ENCODE measurements at places on chromosomes 7 and 10.

- DNase-seq = no peak
These were observed 434.4 kb downstream of the AUTS2 start for GRCh38 chr7:70032649-70033048.

DNA sequence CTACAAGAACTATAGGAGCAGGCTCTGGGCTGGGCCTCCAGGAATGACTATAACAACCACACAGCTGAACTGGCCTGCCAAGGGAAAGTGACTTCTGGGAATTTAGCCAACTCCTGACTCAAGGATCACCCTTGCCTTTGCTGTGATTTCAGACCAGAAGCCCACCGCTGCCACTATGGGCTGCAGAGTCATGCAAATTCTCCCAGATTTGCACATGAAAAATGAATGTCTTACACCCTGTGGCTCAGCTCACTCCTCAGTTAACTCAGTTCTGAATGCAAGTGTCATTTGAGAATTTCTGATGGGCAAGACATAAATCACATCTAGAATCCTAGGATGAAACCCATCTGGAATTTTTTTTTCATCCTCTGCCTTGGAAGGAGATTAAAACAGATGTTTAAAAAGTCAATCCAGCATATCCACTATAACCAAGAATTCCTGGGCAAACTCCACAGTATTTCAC lies 186.5 kb upstream of the BET1 start:
- DNase-seq = peak; percentile 84

DNA sequence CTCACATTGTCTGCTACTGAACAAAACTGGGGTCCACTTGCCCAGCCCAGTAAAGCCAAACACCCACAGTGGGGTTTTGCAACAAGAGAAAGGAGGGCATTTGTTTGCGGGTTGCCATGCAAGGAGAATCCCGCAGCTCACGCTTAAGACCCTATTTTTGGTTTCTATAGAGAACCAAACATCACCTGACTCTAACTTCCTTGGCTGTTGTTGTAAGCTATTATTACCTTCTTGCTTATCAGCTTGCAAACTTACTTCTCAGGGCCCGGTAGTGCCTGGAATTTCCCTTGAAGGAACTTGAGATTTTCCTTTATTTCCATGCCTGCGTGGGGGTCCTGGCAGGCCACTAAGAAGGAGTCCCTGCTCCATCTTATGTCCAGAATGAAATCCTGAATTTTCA lies 20.7 kb downstream of the IFIT3 start:
- no peak for DNase-seq

- DNase-seq = no peak
These were observed 186.1 kb downstream of the MTERF1 start for GRCh38 chr7:91694351-91694841.

DNA sequence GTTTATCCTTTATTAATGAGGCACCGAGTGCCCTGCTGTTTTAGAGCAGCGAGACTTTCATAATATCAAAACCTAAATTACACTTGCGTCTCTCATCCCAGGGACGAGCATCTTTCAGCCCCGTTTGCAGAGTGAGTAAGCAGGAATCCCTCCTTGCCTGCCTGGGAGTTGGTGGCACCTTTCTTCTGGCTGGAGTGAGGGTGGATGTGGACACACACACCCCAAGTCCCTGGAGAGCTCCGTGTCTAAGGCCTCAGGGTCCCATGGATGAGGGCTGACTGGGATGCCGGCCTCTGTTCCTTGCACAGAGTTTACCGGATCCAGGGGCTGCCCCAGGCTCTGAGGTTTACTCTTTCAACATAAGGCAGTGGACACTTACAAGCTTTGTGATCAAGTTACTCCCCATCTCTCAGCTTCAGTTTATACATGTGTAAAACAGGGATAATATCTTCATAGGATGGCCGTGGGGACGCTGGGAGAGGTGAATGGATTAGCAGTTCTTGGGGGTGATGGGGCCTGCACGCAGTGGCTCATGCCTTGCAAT lies 24.5 kb downstream of the POLL start:
- no peak for DNase-seq

DNA sequence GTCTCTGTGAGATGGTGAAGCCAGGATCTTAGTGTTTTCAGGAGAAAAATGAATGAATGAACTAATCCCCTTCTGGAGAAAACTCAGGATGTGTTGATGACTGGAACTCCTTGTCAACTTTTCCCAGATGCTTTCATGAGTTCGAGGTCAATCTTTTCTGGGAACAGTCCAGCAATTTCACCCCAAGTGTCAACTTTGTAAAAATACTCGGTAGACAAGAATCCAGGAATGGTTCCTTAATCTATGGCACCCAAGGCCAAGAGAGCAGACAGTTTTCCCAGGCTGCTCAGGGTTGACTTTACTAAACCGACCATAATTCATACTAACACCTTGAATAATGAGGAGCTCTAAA lies 31.1 kb upstream of the LYZL1 start:
- no peak for DNase-seq
